ENCODE measurements at places on chromosomes 1 and 21.

- no peak for DNase-seq
Observed at GRCh38 chr21:42862774-42863503, 16.4 kb downstream of the WDR4 start.

DNA sequence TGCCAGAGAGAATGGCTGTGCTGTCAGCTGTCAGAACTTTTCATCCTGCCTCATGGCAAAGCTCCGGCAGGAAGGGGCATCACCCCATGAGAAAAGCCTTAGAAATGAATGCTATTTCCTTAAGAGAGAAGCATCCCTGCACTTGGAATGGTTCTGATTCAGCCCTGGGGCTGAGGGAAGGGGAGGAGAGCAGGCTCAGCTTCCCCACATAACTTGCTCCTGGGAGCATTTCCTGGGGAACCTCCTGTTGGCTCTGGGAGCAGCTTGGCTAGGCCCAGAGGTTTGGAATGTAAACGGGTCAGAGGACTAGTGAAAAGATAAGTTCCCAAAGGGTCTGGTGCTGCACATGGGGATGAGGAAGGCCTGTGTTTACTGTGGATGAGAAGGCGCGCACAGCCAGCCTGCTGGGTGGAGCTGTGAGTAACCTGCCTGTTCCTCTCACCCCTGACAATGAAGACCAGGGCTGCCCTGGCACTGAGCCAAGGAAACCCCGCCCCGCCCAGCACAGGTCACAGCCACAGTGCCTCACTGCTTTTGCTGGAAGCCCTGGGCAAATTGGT lies 5.0 kb downstream of the PRELP start:
- peak; percentile 46 for DNase-seq

GRCh38 chr1:228977741-228978140 lies 242.5 kb downstream of the RHOU start:
- no peak for DNase-seq

DNA sequence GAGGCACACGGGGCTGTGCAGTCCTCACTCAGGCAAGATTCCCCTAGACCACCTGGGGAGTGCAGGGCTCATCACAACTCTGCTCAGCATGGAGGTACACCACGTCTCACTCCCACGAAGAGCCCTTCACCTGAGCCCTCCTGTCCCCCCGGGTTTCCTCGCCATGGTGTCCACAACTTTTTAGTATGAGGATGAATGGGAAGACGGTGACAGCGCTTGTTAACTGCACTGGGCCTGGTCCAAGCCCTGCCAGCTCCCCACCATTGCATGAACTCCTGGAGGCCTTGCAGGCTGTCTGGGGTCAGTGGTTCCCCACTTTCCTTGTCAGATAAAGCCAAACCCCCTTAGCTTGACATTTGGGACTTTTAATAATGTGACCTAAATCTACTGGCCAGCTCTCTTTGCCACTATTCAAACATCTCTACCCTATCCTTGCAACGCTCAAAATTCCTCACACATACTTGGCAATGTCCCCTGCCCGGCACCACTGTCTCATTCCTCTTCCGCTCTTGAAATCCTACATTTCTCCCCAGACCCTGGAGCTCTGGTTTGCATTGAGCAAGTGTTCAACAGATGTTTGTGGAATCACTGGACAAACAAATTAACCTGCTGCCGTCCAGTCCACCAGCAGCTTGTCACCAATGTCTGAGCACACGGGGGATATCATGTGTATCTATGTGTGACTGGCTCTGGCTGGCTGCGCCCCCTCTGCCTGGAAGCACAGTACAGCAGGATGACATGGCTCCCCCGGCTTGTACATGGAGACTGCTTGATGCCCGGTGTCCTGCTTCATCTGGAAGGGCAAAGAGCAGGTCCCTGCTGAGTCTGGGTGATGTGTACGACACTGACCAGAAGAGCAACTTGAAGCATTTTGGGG lies 11.2 kb downstream of the TMEM9 start:
- no peak for DNase-seq

GRCh38 chr1:218996362-218996761 lies 177.3 kb upstream of the LYPLAL1 start:
- DNase-seq, result no peak

DNA sequence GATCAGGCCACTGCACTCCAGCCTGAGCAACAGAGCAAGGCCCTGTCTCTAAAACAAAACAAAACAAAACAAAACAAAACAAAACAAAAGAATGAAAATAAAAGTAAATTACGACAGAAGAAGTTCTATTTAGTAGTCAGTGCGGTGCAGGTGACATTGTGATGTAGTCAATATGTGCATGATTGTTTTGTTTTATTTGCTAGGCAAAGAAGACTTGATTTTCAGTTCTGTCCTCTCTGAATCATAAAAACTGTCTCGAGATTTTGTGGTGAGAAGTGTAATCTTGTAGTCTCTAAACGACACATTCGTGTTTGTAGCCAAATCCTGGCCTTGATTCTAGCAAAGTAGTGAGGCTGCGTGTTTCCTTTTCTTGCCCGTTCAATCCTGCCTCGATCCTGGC lies 23.5 kb downstream of the PEX14 start:
- no peak for DNase-seq

GRCh38 chr1:81004011-81004410 lies 796.7 kb upstream of the ADGRL2 start:
- DNase-seq, result no peak

GRCh38 chr1:113552244-113552643 lies 161.9 kb downstream of the MAGI3 start:
- no peak for DNase-seq

DNA sequence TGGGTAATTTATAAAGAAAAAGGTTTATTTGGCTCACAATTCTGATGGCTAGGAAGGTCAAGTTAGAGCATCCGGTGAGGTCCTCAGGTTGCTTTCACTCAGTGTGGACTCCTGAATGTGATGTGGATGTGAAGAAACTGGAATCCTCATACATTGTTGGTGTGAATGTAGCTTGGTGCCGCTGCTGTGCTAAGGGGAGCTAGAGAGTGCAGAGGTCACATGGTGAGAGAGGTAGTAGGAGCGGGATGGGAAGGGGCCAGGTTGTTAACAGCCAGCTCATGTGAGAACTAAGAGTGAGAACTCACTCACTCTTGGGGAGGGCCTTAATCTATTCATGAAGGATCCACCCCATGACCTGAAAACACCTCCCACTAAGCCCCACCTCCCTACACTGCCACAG lies 21.8 kb downstream of the ITSN1 start:
- DNase-seq, result no peak

DNA sequence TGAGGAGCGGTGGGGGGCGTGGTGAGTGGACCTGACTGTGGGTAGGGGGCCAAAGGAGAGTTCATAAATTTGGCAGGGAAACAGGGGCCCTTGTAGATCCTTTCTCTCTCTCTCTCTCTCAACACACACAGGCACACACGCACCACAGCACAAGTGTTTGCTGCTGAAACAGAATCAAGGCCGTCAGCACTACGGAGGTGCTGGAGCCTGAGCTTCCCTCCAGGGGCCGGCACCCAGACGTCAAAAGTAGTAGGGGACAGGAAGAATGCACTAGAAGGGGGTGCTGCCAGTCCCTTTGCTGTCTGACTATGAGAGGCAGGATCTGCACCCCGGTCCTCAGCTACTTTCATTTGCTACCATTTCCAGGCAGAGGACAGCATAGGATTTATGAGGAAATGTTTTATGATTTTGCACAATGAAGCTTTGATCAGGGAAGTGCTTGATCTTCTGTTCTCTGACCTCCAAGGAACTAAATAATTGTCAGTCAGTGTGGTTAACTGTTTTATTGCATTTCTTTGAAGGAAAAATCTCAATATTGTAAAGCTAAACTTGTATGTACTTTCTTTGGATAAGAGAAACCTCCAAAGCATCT lies 74.3 kb upstream of the FAM3B start:
- no peak for DNase-seq

DNA sequence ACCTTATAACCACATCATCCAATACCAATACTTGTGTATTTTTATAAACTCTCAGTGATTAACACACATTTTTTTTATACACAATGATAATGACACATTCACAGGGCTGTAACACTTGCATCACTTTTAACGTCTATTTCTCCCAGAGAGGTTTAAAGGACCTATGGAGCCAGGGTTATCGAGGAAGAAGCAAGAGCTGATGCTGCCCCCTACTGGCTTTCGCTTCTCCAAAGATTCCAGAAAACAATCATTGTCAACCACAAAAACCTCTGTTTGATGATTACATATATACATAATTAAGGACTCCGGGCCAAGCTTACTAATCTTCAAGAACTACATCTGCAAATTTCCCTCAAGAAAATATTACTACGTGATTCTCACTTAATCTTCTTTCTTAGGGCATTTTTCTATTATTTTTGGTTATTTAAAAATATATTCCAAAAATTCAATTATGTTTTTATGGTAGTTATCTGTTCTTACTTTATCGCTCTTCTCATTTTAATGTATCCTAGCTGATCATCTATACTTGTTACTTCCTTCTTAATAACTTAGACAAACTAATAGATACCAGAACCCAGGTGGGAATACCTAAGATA lies 214.5 kb downstream of the VAV3 start:
- no peak for DNase-seq

- DNase-seq, result no peak
Observed at GRCh38 chr21:18951271-18952038, 547.9 kb upstream of the TMPRSS15 start.

DNA sequence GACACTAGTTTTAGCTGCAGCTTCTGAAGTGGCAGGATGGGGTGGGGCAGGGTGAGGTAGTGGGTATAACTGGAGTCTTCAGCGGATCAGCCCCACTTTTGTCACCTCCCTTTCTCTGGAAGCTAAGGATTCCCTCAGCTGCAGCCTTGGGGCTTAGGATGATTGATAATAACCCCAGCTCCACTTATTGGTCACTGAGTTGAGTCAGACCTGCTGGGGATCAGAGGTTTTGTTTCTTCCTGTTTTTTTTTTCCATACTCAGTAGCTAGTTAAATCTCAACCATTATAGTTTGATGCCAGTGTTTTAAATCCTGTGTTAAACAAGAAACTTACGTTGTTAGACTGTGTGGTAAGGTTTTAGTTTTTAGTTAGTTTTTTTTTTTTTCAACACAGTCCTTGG lies 57.2 kb downstream of the LAMC1 start:
- DNase-seq, result no peak

GRCh38 chr21:42291751-42292562 lies 23.3 kb downstream of the TFF3 start:
- no peak for DNase-seq

DNA sequence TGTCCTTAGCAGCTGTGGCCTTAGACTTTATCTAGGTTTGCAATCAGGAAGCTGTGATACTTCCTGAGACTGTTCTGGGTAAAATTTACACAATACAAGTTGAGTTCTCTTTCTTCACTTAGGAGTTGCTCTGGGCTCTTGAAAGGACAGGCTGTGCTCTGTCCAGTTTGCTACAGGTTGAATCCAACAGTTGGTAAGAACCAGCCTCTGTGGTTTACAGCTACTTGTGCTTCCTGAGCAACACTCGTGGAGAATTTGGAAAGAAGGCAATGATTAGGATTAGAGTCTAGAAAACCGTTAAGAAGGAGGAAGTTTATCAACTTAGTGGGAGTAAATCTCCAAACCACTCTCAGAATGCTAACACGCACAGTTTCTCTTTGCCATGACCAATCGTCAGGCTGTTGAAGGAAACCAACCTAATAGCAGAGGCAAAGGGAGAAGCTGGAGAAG lies 26.8 kb downstream of the GFI1 start:
- DNase-seq, result no peak

DNA sequence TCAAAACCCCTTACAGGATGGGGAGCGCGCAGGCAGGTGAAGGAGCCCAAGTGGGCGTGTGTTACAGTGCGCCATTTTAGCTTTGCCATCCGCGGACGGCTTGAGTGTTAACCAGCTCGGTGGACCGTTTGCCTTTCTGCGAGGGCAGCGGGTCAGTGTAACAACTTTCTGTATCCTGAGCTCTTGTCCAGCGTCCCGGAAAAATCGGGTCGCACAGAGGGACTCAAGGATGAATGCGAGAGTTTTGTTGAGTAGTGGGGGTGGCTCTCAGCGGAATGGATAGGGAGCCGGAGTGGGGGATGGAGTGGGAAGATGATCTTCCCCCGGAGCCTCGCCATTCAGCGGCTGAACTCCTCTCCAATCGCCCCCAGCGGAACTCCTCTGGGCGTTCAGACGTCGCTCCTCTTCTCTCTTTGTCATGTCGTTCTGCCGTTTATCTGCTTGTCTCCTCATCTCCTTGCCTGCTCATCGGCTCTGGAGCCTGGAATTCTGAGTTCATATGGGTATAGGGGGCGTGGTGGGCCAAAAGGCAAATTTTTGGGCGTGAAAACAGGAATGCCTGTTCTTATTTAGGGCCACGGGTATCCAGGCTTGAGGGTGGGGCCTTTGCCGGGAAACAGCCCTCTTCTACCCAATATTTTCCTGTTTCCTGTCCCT lies 295.4 kb downstream of the CTH start:
- DNase-seq, result no peak

DNA sequence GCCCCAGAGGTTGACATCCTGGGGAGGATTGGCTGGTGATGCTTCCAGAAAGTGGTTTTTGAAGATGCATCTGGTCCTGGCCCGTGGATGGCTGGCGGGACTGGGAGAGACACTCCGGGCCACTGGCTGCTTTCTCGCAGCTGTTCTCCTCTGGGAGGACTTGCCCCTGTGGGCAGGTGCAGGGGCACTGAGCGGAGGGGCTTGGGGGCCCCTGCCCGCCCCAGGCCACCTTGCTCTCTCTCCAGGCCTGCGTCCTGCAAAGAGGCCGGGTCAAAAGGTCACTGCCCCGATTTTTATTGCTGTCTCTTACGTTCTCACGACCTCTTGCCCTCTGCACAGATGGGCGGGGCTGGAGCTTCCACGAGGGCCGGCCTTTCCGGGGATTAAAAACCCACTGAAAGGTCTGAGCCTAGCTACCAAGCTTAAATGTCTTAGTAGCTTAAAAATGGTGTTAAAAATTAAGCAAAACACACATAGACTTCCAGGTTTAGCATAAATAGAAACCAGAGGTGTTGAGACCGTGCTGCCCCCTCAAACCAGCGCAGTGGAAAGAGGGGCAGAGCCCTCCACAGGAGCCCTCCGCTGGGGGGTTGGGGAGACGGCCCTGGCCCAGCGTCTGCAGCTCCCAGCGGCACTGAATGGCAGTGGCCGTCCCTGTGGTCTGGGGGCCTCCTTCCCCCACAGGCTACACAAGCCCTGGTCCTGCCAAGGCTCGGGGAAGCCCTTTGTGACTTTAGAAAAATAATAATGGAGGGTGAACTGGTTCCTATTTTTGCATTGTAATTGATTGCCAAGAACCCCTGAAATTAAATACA lies 43.9 kb downstream of the SKI start:
- DNase-seq, result no peak
